ENCODE measurements at places on chromosomes 12 and 14.

DNA sequence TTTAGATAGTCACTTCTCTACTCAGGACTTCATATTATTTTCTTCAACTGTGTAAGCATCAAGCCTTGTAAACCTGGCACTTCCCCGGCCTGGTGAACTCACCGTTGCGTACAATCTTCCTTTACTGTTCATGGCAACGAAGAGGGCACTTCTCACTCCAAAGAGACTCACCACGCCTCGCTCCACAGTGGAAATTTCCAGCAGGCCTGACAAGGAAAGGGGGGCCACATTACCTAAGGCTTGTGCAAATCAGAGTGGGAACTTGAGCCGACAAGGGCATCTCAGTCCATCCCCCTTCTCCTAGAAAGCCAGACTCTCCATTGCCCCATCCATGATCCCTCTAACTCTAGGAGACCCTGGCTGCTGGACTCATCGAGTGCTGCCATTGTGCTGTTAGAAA is 1.6 kb downstream of the FGF6 start:
- DNase-seq = no peak

- no peak for DNase-seq
Observed at GRCh38 chr12:32975122-32975521, 78.5 kb upstream of the PKP2 start.

DNA sequence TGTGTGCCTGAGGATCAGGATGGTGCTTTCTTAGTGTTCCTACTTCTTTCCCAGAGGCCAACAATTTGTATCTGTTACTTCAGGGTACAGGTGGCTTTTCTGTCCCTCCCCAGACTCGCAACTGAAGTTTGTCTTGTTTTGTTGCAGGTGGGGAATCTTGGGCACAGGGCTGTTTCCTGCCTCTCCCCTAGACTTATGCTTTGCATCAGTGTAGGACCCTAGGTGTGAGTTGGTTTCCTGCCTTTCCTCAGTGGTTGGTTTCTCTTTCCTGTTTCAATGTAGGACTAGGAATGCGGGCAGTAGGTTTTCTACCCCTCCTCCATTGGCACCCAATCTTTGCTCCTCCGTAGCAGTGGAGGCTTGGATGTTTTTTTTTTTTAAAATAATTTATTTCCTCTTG is 87.0 kb downstream of the TRMT5 start:
- DNase-seq = no peak

- DNase-seq = no peak
Observed at GRCh38 chr12:106107566-106107965, 31.2 kb downstream of the NUAK1 start.

- no peak for DNase-seq
Observed at GRCh38 chr14:69050240-69051184, 71.4 kb upstream of the ACTN1 start.

- no peak for DNase-seq
Observed at GRCh38 chr14:67425608-67426007, 13.6 kb upstream of the PLEK2 start.

DNA sequence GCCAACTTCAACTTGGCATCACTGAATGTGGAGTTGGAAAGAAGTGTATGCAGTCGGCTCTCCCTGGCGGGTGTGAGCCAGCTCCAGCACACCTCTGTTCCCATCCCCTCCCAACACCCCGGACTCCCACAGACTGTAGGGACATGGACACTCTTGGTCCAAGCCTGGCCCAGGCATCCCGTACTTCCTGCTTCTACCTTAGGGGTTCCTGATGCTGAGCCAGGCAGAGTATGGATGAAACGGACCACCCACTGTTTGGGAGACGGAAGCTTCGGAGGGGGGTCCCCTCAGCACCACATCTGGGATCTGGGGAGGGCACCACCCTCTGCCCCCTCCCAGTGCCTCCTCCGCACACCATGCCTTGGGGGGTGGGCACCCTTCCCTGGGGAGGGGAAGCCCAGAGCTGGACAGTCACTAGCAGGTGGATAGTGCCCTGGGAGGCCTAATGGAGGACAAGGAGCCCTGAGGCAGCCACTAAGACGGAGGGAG is 62.0 kb downstream of the LGMN start:
- DNase-seq = no peak

- no peak for DNase-seq
Observed at GRCh38 chr12:89236748-89237383, 115.4 kb downstream of the DUSP6 start.

GRCh38 chr12:115761784-115762183 is 515.7 kb downstream of the MED13L start:
- no peak for DNase-seq

- no peak for DNase-seq
Observed at GRCh38 chr12:127494961-127495915, 771.7 kb upstream of the TMEM132C start.

GRCh38 chr14:35944847-35945246 is 118.7 kb downstream of the BRMS1L start:
- DNase-seq = no peak

Measured in Right ventricle myocardium inferior (tissue), 1 donor.